Large intestine (tissue), 12 donors: ENCODE measurements at places on chromosomes 11 and 22. TPM values are rescaled to one million over a fixed set of nuclear protein-coding genes. Genes with fewer than 3 reads are reported as not detected.

GRCh38 chr22:29964776-29965175 is 81.8 kb downstream of the MTMR3 start:
- no peak for DNase-seq
- no peak overlapping the region for H3K4me3 ChIP-seq

DNA sequence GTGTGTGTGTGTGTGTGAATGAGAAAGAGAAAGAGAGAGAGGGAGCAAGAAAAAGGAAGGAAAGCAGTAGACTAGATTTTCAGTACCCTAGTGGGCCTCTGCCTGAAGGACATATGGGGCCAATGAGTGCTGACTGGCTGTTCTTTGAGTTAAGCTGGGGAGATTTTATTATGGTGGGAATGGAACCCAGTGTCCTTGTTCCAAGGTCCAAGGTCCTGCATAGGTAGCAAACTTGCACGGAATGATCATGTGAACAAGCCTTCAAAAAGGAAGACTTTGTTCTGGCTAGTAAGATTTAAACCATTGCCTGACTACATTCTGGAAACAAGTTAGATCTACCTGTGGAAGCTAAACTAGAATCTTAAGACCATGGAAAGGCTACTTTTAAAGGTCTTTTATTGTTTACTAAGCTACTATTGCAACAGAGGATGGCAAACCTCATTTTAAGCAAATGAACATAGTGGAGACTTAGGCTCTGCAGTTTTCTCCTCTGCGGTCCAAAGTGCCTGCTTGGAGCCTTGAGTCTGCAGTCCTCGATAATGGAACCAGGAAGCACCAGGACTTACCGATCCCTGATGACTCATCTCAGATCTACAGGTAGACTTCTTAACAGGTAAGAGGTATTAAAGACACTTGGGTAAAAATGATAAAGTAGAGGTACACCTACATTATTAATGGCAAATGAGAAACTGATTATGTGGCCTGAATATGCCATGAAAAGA is 10.2 kb upstream of the GRAMD1B start:
- peak overlapping the region; percentile 86 for H3K27ac ChIP-seq
- peak; percentile 93 for DNase-seq
- H3K27me3 ChIP-seq: no peaks in the 10 kb centered on the region
- peak overlapping the region; percentile 57 for H3K4me3 ChIP-seq

DNA sequence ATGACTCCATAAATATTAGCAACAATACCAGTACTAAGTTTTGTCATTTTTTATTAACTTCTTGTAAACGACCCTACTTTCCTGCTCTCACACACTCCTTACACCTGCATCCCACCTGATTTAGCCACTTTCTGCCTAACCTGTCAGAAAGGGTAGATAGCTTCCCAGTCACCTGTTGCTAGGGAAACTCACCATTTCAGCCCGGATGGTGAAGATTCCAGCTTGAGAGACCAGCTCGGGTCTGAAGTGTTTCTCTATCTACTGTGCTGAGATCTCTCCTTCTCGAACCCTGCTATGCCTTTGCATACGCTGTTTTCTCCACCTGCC is at the start of gene PARVG:
Gene PARVG (plus strand): TSS at position 220 of the 327 bp plus-strand sequence. CDS start 2,405 bp downstream, outside the sequence.
- no peaks in the 10 kb centered on the region for H3K36me3 ChIP-seq
- H3K4me1 ChIP-seq: no peaks in the 10 kb centered on the region
- no peak within 1 kb of the TSS for H3K27ac ChIP-seq
- no peak for DNase-seq
- peak within 1 kb of the TSS; percentile 10 for H3K4me3 ChIP-seq

- H3K27me3 ChIP-seq: no peaks in the 10 kb centered on the region
- no peaks in the 10 kb centered on the region for H3K4me1 ChIP-seq
- H3K4me3 ChIP-seq: no peak overlapping the region
- H3K36me3 ChIP-seq: no peaks in the 10 kb centered on the region
Measured at GRCh38 chr11:109439684-109440083, 17.7 kb downstream of the C11orf87 start.

- H3K27me3 ChIP-seq: no peaks in the 10 kb centered on the region
- H3K27ac ChIP-seq: no peak overlapping the region
Measured at GRCh38 chr22:16866167-16866566, 41.0 kb upstream of the XKR3 start.

DNA sequence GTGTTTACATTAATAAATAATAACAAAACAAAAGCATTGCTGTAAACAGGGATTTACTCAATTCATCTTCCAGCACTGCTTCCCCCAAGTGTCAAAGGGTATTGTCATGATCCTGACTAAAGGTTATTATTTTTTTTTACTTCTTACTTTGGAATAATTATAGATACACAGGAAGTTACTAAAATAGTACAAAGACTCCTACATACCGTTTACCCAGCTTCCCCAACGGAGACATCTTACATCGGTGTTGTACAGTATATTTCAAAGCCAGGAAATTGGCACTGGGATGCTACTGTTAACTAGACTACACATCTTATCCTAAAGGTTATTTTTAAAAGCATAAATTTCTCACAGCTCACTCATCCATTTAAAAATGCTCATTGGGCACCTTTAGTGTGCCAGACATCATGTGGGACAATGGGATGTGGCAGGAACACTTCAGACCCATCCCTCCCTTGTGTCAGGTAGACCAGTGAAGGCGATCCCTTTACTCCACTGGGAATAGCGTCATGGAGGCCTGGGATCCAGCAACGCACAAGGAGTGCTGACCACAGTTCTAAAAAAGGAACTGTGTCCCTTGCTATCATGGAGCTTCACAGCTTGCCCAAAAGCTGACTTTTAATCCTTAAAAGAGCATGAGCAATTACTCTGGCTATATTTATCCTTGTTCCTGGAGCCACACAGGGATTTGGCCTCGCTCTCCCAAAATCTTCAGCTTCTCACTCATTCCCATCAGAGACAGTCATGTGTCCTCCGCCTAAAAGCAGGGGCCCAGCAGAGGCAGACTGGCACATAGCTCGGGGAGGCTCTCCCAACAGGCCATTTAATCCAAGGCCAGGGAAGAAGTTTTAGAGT is 3.1 kb upstream of the IRAG1 start:
- no peak overlapping the region for H3K4me3 ChIP-seq
- no peaks in the 10 kb centered on the region for H3K36me3 ChIP-seq
- no peak for DNase-seq
- no peak overlapping the region for H3K27ac ChIP-seq

DNA sequence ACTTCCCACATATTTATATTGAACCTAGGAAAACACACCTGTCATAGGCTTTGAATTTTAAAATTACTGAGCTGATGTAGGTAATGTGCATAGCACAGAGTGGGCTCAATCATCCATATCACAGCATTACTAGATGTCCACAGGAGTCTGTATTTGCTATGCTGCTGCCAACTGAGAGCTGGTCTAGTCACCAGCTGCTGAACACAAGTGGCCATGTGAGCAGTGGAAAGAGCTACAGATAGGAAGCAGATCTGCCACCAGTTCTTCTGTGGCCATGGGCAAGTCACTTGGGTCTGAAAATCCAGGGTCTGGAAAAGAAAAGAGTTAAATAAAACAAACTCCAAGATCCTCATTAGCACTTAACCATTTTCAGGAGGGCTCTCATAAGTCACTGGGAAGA is 91.8 kb downstream of the APIP start:
- no peak for DNase-seq
- no peaks in the 10 kb centered on the region for H3K36me3 ChIP-seq
- H3K4me3 ChIP-seq: no peak overlapping the region
- H3K27me3 ChIP-seq: no peaks in the 10 kb centered on the region
- H3K4me1 ChIP-seq: peaks cover 19% of the 10 kb centered on the region

DNA sequence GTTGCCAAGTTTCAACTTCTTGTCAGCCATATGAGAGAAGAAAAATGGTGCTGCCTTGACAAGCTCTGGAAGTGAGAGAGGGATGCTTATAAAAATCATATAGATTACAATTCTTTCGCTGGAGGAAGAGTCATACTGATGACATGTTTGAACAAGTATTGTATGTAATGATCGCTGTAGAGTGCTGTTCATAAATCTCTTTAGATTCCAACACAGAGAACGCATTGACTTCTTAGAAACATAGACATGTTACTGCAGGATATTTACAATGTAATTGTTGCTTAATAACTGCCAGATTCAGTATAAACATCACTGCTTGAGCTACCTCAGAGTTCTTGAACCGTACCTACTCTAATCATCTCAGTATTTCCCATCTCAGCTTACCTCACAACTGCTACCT is 571.6 kb downstream of the LUZP2 start:
- H3K27ac ChIP-seq: no peak overlapping the region
- no peaks in the 10 kb centered on the region for H3K36me3 ChIP-seq
- DNase-seq: no peak

Gene ART1
- polyA plus RNA-seq: not detected

Gene TTC17
- 152 TPM for polyA plus RNA-seq

Gene GGTLC2
- polyA plus RNA-seq: not detected
